Activated T-cell treated with anti-CD3 and anti-CD28 coated beads, Interleukin-2, amount 50 U/mL, for 4 hours (primary cell): ENCODE measurements at places on chromosomes 3 and 15. TPM values are rescaled to one million over a fixed set of nuclear protein-coding genes. Genes with fewer than 3 reads are reported as not detected.

GOLGA8M gene
- total RNA-seq = not detected

UBE2E2 gene
- total RNA-seq = 11.5 TPM

FANCD2OS gene
- not detected for total RNA-seq

UBA7 gene
- 28.7 TPM for total RNA-seq

KLF15 gene
- 0.28 TPM for total RNA-seq

NEDD4 gene
- total RNA-seq = 4.5 TPM

SYNPR gene
- total RNA-seq = not detected

PDE12 gene
- 43.9 TPM for total RNA-seq

EIF4A2 gene
- total RNA-seq = 665 TPM
